ENCODE measurements at places on chromosomes 1 and 21.
A peak's percentile ranks its signal among the peaks of the same experiment; 100 is the strongest.

DNA sequence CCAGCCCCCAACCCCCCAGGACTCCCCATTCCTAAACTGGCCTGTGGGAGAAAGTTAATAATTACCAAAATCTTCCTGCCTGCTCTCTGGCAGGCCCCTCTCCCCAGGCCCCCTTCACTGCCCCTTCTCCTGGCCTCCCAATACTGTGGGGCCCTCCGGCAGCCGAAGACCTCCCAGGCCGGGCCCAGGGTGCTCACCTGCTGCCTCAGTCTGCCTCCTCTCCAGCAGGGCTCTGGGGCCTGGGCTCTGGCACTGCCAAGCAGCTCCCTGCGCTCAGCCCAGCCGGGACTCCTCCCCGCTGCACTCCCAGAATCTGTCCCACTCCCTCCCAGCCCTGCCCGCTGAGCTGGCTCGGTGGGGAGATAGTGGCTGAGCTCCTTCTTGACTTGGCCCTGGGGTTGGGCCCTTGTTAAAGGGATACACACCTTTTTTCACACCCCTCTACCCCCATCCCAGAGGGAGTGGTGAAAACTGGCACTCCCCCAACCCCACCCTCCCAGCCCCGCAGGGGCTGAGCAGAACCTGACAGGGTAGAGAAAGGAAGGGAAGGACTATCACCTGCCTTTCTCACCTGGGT is at the start of gene S100A16:
Gene S100A16, minus strand, starts transcription at position 383 of the 577 bp plus-strand sequence. CDS start 4,986 bp downstream, outside the sequence.
- peak; percentile 63 for DNase-seq

GRCh38 chr1:213381572-213382084 is 330.6 kb downstream of the RPS6KC1 start:
- DNase-seq = peak; percentile 3

DNA sequence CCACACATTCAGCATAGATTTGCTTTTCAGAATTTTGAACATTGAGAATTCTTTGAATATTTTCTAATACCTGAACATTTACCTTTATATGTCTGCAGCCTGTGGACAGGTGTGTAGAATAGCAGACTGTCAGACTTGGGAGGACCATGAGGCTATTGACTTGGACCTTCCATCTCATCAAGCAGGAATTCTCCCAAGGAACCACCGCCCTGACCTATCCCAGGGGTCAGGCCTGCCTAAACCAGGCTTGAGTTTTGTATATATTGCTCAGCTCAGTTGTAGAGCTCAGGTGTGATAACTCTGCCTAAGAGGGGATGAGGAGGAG is 53.2 kb downstream of the RUNX1 start:
- no peak for DNase-seq

DNA sequence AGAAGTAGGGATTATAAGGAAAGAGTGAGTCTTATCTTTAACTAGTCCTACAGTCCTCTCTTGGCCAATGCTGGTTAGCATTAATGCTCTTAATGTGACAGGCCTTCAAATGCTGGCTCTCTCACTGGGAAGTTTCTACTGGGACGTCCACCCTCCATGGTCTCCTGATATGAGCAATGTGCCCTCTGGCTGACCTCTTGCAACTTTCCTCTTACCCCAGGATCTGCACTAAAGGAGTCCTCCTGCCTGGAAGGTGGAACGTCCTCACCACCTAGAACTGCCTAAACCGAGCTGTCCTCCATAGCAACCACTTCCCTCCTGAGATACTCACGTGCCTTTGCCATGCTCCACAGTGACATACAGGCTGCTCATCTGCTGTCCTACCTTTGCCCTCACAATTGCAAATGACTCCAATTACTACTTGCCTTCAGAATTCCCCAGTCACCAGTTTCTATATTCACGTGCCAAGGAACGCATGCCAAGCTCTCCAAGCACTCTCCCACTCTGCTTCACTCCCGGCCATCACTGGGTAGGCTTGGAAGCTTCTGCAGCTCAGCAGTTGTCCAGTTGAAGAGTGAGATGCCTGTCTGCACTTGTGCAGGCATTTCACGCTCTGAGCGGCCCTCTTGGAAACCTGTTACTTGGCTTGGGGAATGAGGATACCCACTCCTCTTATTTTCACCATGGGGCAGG is 404.7 kb downstream of the RRAGC start:
- no peak for DNase-seq

- no peak for DNase-seq
Measured at GRCh38 chr1:224482619-224483018, 48.0 kb upstream of the WDR26 start.

- DNase-seq = no peak
Measured at GRCh38 chr1:157773493-157774350, 3.2 kb downstream of the FCRL2 start.

GRCh38 chr1:220796530-220796929 is 9.8 kb downstream of the MTARC1 start:
- DNase-seq = no peak

- DNase-seq = no peak
Measured at GRCh38 chr1:184035719-184036516, 1.6 kb downstream of the COLGALT2 start.

DNA sequence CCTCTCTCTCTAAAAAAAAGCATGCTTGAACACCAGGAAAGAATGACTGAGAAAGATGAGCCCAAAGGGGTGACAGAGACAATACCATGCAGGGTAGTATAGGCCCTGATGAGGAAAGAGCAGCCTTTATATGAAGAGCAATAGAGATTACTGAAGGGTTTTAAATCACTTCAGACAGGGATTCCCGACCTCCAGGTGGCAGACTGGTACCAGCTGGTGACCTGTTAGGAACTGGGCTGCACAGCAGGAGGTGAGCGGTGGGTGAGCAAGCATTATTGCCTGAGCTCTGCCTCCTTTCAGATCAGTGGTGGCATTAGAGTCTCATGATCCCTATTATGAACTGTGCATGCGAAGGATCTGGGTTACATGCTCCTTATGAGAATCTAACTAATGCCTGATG is 30.8 kb upstream of the GTF2B start:
- DNase-seq = no peak

DNA sequence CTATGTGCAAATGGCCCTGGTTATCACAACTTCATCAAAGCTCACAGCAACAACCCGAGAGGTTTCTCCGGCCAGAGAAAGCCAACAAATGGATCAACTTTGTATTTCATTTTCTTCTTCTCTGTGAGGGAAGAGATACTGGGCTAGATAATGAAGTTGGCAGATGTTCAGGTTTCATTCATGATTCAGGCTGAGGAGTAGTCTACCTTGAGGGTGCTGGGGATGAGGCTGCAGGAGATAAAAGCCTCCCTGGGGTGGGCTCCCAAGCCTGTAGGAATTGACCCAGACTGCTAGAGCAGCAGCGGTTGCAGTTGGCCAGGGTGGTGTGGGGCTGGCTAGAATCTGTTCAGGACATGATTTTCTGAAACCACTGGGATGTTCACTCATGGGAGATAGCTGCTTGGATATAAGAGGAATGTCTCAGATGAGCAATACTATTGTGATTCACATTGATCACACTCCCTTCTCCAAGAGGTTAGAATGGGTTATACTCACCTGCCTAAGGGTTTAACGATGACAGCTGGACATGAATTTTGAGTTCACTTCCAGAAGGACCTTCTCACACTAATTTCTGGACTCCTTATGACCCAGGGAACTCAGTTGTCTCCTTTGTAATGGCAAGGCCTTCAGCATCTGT is 64.0 kb downstream of the SYT6 start:
- no peak for DNase-seq

DNA sequence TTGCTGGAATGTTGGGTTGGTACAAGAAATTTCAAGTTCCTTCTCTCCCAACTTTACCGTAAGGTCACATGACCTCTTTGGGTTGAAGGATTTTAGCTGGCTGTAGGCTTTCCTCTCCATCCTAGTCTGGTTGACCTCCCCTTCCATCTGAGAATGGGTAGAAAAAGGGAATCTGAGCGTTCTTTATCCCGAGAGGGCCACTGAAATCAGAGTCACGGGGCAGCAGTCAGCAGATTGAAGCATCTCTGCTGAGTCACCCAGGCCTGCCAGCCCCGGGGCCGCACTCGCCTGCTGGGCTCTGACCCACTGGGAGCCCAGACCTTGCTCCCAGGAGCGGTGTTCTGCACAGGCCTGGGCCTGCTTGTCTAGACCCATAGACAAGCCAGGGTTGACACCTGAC is 31.0 kb downstream of the TMCC2 start:
- no peak for DNase-seq

- DNase-seq = peak; percentile 48
Measured at GRCh38 chr1:164155347-164155746, 403.6 kb upstream of the PBX1 start.

GRCh38 chr1:228210712-228211530 is 3.1 kb downstream of the OBSCN start:
- DNase-seq = no peak

- DNase-seq = no peak
Measured at GRCh38 chr1:23168079-23168444, 594 bp downstream of the LUZP1 start.

DNA sequence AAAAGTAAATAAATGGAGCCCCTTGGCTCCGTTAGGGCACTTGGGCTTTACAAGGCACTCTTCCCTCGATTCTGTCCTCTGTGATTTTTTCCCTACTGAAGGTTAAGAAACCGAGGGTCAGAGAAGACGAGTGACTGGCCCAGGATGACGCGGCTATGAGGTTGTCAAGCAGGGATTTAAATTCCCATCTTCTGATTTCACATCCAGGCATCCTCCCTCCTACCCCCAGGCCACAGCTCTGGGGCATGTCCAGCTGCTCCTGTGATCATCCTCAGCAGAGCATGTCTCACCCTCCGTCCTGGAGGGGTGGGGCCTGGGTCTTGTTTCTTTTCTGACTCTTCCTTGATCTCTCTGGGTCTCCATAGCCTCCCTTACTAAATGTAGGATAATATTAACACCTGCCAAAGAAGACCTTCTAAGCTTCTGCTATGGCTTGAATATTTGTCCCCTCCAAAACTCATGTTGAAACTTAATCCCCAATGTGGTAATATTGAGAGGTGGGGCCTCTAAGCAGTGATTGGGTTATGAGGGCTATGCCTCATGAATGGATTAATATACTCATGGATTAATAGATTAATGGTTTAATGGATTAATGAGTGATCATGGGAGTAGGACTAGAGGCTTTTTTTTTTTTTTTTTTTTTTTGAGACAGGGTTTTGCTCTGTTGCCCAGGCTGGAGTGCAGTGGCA is 4.6 kb downstream of the CRYBG2 start:
- DNase-seq = peak; percentile 40

GRCh38 chr1:46804027-46804889 is 5.4 kb downstream of the CYP4B1 start:
- no peak for DNase-seq

GRCh38 chr1:241990040-241990439 is 8.9 kb downstream of the MAP1LC3C start:
- DNase-seq = peak; percentile 89

GRCh38 chr1:12616709-12617373 is 1.2 kb downstream of the DHRS3 start:
- no peak for DNase-seq

DNA sequence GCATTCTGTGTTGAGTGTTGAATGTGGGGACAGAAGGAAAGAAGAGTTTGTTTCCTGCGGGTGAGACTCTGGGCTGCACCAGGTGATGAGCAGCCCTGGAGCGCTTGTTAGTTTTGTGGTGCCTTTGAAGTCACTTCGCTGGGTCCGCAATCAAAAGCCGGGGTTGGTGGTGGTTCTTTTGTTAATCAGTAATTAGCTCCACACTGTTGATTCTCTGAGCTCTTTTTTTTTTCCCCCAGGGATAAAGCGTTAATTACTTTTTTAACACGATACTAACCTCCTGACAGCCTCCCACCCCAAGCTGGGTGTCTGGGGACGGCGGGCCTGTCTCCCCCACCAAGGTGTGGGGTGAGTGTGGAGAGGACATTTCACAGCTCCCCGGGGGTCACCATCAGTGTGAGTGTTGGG is 56.6 kb downstream of the AGPAT3 start:
- no peak for DNase-seq

GRCh38 chr1:113579256-113580018 is 179.8 kb downstream of the PHTF1 start:
- DNase-seq = peak; percentile 35

GRCh38 chr1:159011751-159012150 is 2.0 kb downstream of the IFI16 start:
- DNase-seq = no peak

DNA sequence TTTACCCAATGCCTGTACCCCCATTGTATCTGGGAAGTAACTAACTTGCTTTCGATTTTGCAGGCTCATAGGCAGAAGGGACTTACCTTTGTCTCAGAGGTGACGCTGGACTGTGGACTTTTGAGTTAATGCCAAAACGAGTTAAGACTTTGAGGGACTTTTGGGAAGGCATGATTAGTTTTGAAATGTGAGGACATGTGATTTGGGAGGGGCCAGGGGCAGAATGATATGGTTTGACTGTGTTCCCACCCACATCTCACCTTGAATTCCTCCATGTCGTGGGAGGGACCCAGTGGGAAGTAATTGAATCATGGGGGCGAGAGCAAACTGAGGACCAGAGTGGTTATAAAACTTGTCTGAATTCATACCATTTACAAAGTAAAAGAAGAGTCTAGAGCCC is 77.1 kb upstream of the HOOK1 start:
- DNase-seq = no peak

- no peak for DNase-seq
Measured at GRCh38 chr1:246677842-246678241, 46.4 kb upstream of the SCCPDH start.

- DNase-seq = no peak
Measured at GRCh38 chr1:244187310-244187709, 136.2 kb downstream of the ZBTB18 start.

- DNase-seq = no peak
Measured at GRCh38 chr1:228007049-228007800, 427 bp downstream of the WNT3A start.

DNA sequence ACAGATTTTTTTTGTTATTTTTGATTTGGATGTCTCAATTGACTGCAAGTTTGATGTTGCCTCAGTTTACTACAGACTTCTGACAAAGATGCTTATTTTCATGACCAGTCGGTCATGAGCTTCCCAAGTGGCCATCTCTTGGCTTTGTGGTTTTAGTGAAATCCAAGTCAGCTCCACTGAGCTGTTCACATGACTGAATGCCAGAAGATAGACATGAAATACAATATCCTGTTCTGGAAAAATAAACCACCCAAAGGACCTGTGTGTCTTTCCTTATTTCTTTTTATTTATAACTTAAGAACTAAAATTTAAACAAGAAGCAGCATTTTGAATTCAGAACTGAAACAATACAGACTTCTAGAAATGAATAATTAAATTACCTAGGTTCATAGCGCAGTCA is 89.3 kb downstream of the HMCN1 start:
- peak; percentile 55 for DNase-seq

DNA sequence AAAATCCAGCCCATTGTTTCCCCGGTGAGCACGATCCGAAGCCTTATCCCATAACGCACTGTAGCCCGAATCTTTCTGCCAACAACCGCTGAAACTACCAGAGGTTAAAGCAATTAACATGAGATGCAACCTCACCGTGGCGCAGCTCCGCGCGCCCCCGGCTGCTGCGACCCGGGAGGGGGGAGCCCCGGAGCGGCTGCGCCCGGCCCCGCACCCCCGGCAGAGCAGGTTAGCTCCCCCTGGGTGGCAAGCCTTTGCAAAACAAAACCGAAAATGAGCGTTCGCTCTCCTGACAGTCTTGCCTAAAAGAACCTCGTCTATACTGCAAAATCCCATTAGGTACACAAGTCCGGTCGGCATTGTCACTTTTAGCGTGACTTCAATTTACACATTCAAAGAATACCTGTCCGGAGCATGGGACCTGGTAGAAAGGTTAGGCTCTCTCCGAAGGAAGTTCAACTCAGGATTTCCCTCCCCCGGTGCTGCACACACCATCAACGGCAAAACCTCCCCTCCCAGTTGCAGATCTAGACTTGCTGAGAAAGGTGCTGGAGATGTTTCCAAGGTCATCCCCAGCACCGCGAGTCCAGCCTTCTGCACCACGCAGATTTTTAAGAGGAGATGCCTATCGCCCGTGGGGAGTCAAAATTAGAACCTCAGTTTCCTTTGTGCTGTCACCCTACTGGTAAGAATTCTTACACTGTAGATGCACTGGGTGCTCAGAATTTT is 107.5 kb downstream of the ZNF281 start:
- DNase-seq = peak; percentile 55

Measured in fibroblast of skin of abdomen (primary cell).